ENCODE measurements at places on chromosomes 12 and 14. TPM values are rescaled to one million over a fixed set of nuclear protein-coding genes. Genes with fewer than 3 reads are reported as not detected.
A peak's percentile ranks its signal among the peaks of the same experiment; 100 is the strongest.

DNA sequence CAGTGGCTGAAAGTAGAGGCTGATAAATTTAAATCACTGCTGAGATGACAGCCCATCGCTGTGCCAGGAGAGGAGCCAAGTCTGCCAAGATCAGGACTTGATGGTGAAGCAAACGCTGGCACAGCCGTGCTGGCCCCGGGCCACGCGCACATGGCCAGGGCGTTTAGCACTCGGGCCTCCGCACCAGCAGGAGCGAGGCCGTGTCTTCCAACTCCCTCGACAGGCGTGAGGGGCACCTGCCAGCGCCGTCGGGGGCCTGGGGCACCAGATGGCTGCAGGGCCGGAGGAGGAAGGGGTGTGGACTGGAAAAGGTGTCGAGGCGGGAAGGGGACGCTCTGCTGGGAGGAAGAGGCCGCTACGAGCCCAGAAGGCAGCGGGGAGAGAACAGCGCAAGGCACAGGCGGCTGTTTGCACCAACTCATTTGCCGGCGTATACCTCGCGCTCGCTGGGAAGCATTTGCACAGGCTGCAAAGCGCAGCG lies 29.5 kb downstream of the RIMBP2 start:
- no peak for DNase-seq

- DNase-seq: no peak
These were observed 11.7 kb upstream of the ITGB7 start for GRCh38 chr12:53218551-53219291.

GRCh38 chr14:45359746-45360145 lies 106.7 kb upstream of the MIS18BP1 start:
- no peak for DNase-seq

GRCh38 chr12:79223761-79224160 lies 359.2 kb downstream of the SYT1 start:
- no peak for DNase-seq

DNA sequence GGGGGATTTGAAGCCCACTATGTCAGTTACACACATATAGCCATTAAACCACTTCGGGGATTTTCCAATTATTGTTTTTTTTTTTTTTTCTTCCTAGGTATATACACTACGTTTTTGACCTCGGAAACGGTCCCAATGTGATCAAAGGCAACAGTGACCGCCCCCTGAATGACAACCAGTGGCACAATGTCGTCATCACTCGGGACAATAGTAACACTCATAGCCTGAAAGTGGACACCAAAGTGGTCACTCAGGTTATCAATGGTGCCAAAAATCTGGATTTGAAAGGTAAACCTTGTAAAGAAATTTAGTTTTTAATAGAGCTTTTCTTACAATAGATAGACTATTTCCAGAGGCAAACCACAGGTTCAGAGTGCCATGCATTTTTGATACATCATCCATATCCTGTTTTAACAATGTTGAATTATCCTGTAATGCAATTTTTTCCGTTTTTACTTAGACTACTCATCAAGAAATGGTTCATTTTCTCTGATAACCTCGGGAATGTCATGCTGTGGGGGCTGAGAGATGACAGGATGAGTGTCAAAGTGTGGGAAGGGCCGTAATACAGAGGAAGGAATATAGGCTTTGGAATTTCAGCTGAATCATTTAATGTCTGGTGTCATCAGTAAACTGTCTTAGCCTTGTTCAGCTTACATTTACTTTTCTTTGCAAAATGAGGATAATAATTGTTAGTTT lies 797.1 kb downstream of the NRXN3 start:
- no peak for DNase-seq

- DNase-seq: no peak
These were observed 148.7 kb upstream of the KRR1 start for GRCh38 chr12:75660107-75660530.

GRCh38 chr12:122161682-122162081 lies 12.3 kb downstream of the IL31 start:
- DNase-seq: no peak

- peak; percentile 64 for DNase-seq
These were observed 87.6 kb downstream of the SEC23A start for GRCh38 chr14:39015360-39015961.

- DNase-seq: peak; percentile 63
These were observed 164.6 kb upstream of the PARP11 start for GRCh38 chr12:4037747-4038312.

DNA sequence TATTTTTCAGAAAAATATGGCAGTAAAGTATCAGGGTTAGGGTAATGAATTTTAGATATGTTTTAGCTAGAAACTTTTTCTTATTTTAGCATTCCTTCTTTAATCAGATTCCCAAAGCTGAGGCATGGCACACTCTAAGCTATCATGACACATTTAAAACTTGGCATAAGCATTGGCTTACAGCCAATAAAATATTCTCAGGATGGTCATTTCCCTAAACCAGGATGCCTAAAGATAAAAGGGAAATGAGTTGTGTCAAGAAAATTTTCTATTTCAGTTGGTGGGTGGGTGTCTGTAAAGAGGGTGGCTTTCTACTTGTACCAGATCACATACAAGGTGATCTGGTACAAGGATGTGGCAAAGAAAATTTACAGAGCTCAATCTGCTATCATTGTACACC lies 47.8 kb downstream of the PEBP1 start:
- DNase-seq: no peak

DNA sequence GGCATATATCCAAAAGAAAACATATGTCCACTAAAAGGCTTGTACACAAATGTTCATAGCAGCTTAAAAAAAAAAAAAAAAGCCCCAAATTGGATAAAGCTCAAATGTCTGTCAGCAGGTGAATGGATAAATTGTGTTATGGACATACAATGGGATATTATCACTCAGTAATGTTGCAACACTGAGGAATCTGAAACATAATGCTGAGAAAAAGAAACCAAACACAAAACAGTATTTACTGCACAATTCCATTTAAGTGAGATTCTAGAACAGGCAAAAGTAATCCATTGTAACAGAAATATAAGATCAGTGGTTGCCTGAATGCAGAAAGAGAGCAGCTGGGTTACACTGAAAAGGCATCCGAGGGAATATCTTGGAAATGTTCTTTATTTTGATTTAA lies 117.9 kb downstream of the SLC15A5 start:
- no peak for DNase-seq

DNA sequence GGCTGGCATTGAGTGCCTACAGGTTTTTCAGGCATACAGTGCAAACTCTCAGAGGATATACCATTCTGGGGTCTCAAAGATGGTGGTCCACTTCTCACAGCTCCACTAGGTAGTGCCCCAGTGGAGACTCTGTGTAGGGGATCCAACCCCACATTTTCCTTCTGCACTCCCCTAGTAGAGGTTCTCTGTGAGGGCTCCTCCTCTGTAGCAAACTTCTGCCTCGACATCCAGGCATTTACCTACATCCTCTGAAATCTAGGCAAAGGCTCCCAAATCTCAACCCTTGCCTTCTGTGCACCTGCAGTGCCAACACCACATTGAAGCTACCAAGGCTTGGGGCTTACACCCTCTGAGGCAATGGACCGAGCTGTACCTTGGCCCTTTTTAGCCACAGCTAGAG lies 179.2 kb downstream of the CCDC91 start:
- DNase-seq: no peak

GRCh38 chr12:45973526-45973925 lies 16.8 kb downstream of the SCAF11 start:
- DNase-seq: no peak

- no peak for DNase-seq
These were observed 146.4 kb downstream of the CCER1 start for GRCh38 chr12:90808568-90808967.

- no peak for DNase-seq
These were observed 5.1 kb upstream of the LTBP2 start for GRCh38 chr14:74616996-74617700.

DNA sequence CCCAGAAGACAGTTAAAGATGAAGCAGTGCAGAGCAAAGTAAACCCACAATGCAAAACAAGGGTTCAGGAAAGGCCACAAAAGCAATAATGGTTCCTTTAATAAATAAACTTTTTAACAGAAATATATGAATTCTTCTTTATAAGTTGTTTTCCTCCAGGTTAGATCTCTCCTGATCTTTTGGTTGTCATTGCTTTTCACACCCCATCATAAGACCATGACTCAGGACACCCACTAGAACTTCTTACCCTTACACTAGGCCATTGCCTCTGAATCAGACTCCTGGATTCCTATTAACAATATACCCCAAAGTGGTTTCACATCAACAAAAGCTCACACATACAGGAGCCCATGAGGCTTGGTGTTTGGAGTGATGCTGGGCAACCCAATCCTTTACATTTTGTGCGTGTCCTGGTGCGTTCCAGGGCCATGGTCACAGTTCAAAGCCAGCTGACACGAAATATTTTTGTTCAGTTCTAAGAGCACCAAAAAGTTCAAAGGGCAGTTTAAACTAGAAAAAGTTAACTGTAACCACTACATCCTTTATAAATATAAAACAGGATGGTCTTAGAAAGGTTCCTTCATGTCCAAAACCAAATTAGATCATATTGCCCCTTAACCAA lies 187.0 kb downstream of the EPS8 start:
- DNase-seq: no peak

DNA sequence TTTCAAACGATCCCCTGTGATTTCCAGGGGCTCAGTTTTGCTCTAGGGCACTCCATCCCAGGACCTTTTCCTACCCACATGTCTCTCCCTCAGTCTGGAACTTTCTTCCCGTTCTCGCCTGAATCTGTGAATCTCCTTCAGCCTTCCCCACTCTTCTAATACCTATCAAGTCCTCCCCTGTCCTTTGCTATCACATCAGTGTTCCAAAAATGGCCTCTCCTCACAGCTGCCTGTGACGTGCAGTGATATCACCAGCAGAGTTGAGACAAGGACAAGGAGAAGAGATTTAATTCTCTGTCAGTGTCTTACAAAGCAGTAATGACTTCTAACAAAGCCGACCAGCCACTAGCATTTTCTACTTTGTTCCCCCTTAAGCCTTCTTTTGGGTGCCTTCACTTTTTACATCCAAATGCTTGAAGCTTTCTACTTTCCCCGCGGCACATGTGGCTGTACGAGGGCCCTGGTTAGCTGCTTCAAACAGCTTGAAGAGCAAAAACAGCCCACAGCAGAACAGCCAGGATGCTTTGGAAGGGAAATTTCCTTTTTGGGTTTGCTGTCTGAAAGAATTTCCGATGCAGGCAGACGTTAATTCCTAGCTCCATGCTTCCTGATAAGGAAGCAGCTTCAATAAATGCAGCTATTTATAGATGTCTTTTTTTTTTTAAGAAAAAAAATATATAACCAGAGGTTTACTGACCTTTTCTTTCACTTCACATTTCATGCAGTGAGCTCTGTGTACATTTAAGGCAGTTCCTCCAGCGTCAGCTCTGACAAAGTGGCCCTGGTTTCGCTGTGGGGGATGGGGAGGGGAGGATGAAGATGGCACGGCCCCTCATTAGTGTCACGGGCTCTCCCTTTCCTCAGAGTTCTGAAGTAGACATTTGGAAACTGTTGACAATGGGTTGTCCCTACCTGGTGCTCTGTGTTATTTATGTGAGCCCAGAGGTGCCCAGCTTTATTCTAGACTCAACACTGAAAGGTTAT lies 109.3 kb downstream of the ETV6 start:
- DNase-seq: no peak

DNA sequence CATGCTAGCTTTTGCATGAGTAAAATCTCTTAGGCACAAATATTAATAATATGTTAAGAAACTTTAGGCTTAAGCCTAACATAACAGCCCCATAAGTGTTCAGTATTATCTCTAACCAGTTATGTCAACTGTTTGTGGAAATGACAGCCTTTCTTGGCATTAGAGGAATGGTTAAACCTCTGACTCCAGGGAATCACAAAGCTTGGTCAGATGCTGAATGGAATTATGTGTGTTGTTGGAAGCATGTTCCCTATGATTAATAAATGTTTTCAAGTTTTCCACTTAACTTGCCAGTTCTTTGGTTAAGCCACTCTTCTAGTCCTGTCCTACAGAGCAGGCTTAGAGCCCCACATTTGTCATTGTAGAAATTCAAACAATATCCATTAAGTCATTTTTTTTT lies 17.0 kb downstream of the PSEN1 start:
- no peak for DNase-seq

GRCh38 chr12:113861708-113862312 lies 104.3 kb downstream of the RBM19 start:
- DNase-seq: no peak

The IFNG-AS1 gene
- not detected for total RNA-seq

The NFE2 gene
- total RNA-seq: not detected

The RFX4 gene
- not detected for total RNA-seq

The PSMA3 gene
- total RNA-seq: 72.4 TPM

The LTA4H gene
- total RNA-seq: 88.4 TPM

The SP7 gene
- total RNA-seq: not detected

The TMTC2 gene
- 17.3 TPM for total RNA-seq
